Calu3 (cell line): ENCODE measurements at places on chromosomes 2 and 18.

DNA sequence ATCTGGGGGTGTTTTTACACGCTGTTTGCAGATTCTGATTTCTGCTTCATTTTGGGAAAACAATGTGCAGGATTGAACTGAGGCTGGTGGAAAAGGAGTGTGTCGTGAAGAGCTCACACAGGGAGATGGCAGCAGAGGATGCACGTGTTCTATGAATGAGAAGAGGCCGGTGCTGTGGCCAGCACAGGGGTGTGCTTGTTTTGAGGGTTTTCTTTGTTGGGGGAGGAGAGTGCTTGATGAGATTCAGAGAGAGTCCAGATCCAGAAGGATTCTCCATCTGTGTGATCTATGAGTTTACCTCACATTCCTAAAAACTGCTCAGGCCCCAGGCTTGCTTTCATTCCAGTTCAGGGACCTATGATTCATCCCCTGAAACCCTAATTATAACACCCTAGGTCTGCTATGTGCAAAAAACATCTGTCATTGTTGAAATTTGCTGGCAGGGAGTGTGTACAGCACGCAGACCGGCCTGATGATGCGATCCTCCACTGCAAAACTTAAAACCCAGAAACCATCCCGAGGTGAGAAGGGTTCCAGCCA lies 12.1 kb downstream of the TGFA start:
- no peak overlapping the region for H3K4me3 ChIP-seq
- no peaks in the 10 kb centered on the region for H3K27me3 ChIP-seq
- H3K4me1 ChIP-seq: peaks cover 36% of the 10 kb centered on the region

DNA sequence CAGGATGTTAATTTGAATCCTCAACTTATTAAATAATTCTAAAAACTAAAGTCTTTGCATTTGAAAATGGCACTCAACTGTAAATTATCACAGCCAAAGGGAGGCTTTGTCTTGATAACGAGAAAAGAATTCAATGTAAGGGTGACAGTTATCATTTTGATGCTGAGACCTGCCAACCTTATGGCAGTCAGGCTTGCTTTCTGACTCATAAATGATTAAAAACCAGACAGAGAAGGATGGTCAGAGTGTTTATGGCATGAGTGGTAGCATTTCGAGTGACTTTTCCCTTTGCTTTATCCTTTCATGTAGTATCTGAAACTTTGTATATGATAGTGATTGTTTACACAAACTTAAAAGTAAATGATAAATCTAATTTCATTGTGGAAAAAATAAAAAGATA lies 53.9 kb upstream of the EPC2 start:
- no peaks in the 10 kb centered on the region for H3K4me1 ChIP-seq
- H3K27ac ChIP-seq: no peak overlapping the region
- H3K27me3 ChIP-seq: no peaks in the 10 kb centered on the region
- no peak for DNase-seq

DNA sequence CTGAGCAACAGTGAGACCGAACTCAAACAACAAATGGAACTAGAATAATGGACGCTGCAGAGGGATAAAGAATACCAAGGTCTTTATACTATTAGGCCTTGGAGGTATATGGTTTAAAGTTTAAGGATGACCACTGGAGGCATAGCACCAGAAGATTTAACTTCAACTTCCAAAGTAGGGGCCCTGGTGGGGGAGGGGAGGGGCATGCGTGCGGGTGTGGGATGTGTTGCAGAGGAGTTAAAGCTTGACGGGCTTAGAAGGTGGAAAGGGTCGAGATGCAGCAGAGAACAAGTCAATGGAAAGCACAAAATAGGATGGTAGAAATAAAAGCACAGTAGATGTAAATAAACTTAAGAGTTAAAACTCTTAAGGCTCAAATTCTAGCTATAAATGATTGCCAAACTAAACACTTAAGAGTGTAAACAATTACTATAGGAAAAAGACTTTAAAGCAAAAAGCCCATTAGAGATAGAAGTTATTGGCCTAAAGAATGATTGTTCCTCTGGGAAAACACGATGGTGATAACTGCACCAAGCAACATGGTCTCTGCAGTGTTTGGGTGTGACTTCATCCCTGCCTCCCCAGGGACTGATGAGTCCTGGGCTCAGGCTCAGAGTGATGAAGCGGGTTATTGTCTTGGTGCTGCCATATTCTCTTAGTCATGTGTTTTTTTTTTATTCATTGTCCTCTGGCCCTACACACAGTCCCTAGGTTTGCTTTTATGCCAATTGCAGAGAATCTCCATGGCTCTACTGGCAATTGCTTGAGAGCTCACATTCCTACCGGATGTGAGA lies 13.0 kb downstream of the RRM2 start:
- no peak for DNase-seq
- no peak overlapping the region for H3K4me3 ChIP-seq
- no peaks in the 10 kb centered on the region for H3K27me3 ChIP-seq
- H3K27ac ChIP-seq: peak overlapping the region; percentile 58
- H3K36me3 ChIP-seq: peaks cover 20% of the 10 kb centered on the region

DNA sequence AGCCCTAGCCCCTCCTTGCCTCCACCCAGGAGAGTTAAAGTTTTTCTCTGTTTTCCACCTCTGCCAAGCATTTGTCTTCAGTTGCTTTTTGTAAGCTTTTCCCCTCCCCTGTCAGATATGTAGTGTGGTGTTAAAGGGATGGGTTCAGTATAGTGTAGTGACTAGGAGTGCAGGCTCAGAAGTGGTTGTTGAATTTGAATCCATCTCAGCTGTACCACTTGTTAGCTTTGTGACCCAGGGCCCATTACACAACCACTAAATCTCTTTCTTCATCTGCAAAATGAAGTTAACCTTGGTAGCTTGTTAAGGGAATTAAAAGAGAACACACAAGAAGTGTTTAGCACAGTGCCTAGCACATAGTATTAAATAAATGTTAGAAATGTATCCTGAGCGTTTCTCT lies 56.9 kb downstream of the MAP3K20 start:
- no peak for DNase-seq
- no peak overlapping the region for H3K4me3 ChIP-seq
- no peaks in the 10 kb centered on the region for H3K4me1 ChIP-seq
- H3K27ac ChIP-seq: no peak overlapping the region
- no peaks in the 10 kb centered on the region for H3K27me3 ChIP-seq

GRCh38 chr18:3015851-3016250 lies 2.9 kb upstream of the LPIN2 start:
- no peaks in the 10 kb centered on the region for H3K27me3 ChIP-seq
- no peak overlapping the region for H3K4me3 ChIP-seq
- H3K27ac ChIP-seq: no peak overlapping the region
- no peak for DNase-seq

- H3K27ac ChIP-seq: no peak overlapping the region
- no peaks in the 10 kb centered on the region for H3K4me1 ChIP-seq
- no peak overlapping the region for H3K4me3 ChIP-seq
- peaks cover 74% of the 10 kb centered on the region for H3K27me3 ChIP-seq
- H3K36me3 ChIP-seq: no peaks in the 10 kb centered on the region
Measured at GRCh38 chr2:239670463-239671120, 269.8 kb upstream of the HDAC4 start.

DNA sequence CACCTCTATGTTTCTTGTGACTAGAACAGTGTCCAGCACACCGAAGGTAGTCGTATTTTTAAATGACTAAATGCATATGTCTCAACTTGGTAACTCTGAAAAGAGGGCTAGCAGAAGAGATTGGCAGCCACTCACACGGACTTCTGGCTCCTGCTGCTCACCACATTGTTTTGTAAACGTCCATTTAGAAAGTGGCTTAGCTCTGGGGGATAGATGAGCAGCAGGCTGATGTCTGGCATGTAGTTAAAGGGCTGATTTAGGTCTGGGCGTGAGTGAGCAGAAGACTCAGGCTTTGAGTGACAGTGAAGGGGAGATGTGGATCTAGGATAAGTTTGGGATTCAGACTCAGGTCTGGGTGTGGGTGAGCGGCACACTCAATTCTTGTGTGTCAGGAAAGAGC lies 372.9 kb upstream of the HS6ST1 start:
- H3K36me3 ChIP-seq: no peaks in the 10 kb centered on the region
- no peak overlapping the region for H3K4me3 ChIP-seq
- peaks cover 66% of the 10 kb centered on the region for H3K27me3 ChIP-seq

DNA sequence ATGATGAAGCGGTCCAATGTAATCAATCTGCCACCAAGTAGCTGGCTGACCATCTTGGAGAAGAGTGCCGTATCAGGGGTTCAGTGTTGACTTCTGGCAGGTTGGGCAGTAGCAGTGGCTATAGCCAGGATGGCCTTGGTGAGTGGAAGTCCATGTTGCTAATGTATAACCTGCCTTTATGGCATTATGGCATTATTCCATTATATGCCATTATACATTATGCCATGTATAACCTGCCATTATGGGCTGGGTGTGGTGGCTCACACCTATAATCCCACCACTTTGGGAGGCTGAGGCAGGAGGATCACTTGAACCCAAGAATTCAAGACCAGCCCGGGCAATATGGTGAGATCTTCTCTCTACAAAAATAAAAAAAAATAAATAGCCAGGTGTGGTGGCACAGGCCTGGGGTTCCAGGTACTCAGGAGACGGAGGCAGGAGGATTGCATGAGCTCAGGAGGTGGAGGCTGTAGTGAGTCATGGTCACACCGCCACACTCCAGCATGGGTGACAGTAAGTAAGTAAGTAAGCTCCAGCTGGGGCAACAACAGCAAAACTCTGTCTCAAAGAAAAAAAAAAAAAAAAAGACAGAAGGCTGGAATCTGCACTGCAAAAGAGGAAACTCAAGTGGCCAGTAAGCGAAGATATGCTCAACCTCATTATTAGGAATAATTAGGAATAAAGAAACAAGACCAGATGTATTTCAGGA lies 24.4 kb upstream of the EMILIN2 start:
- H3K27ac ChIP-seq: no peak overlapping the region
- no peaks in the 10 kb centered on the region for H3K36me3 ChIP-seq
- no peaks in the 10 kb centered on the region for H3K27me3 ChIP-seq
- H3K4me1 ChIP-seq: no peaks in the 10 kb centered on the region
- no peak overlapping the region for H3K4me3 ChIP-seq

DNA sequence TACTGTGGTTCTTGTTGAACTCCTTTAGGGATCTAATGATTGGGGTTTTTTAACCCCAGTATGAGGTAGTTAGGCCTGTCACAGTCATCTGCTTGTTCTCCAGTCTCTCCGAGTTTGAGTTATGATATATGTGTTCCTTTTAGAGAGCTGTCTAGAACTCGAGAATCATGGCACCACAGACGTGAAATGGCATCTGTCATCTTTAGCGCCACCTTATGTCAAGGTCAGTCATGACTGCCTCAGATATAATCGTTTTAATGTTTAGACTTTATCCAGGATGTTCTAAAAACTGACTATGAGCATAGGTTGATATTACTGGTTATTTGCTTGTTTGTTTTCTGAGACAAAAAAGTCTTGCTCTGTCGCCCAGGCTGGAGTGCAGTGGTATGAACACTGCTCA lies 112.2 kb downstream of the CEP192 start:
- no peak for DNase-seq
- H3K4me1 ChIP-seq: no peaks in the 10 kb centered on the region
- no peak overlapping the region for H3K4me3 ChIP-seq
- H3K36me3 ChIP-seq: peaks cover 24% of the 10 kb centered on the region
- H3K27me3 ChIP-seq: no peaks in the 10 kb centered on the region
- no peak overlapping the region for H3K27ac ChIP-seq

GRCh38 chr2:118310681-118311429 lies 222.6 kb downstream of the INSIG2 start:
- H3K4me3 ChIP-seq: peak overlapping the region; percentile 68
- H3K4me1 ChIP-seq: no peaks in the 10 kb centered on the region
- no peak for DNase-seq
- H3K36me3 ChIP-seq: peaks cover 22% of the 10 kb centered on the region
- H3K27me3 ChIP-seq: no peaks in the 10 kb centered on the region

DNA sequence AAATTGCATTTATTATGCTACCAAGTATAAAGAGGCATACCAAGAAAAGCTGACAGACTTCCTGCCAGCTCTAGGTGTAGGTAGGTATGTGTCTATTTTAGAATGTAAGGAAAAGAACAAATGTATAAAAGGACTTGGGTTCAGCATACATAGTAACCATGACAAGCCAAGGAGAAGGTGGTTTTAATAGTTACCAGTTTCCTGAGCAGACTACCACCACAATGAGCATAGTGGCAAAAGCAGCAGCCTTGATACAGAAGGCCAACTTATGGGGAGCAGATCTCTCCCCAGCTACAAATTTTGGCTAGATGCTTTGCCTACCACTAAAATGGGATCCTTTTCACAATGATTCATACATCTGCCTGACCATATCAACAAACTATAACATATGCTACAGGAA lies 34.5 kb downstream of the METTL8 start:
- no peak overlapping the region for H3K27ac ChIP-seq
- H3K4me3 ChIP-seq: no peak overlapping the region
- no peak for DNase-seq
- H3K36me3 ChIP-seq: no peaks in the 10 kb centered on the region
- peaks cover 4% of the 10 kb centered on the region for H3K4me1 ChIP-seq

DNA sequence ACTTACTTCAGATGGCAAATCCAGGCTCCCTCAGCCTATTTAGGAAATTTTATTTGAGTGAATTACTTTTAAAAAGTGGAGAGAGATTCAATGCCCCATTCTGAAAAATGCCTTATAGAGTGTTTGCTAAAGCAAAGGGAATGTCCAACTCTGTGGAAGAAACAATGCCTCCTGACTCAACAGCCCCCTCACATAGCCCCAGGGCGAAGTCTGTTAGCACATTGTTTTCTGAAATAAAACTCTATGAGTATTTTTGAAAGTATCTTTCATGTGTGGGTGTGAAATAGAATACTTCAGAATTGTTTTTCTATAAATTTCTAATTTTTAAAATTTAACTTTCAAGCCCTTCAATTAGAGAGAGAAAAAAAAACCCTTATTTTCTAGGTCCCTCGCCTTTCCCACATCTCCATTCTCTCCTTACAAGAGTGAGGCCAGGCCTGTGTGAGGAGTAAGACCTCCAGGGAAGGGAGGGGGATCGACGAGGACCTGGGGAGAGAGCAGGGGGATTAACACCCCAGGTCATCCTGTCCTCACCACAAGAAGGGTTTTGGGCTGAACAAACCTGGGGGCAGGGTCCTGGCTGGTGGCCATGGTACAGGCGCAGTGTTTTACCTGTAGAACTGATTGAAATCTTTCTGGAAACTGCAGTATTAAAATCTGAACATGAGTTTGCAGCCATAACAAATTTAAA lies 141.4 kb downstream of the SNTG2 start:
- DNase-seq: no peak
- H3K4me3 ChIP-seq: no peak overlapping the region
- no peaks in the 10 kb centered on the region for H3K4me1 ChIP-seq
